ENCODE measurements at places on chromosomes 7 and 10.
A peak's percentile ranks its signal among the peaks of the same experiment; 100 is the strongest.

DNA sequence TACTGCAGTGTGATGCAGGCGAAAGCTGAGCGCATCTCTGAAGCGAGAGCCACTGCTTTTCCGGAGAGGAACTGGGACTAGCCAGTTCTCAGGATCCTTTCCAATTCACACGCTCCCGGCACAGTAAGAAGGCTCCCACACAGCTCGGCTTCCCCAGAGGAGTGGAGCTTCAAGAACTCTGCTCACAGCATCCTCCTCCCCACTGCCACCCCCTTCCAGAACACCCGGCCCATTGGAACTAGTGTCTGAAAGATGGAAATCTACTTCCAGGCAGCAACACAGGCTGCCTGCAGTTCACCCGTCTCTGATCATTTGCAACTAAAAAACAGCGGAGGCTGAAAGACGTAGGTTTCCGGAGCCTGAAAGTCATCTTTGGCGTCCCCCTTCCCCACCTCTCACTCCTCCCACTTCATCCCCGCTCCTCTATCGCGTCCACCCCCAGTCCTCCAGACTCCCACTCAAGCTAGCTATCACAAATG lies at the start of gene DGKB:
DGKB (minus strand) TSS at position 163 of the 479 bp plus-strand sequence.
- no peak for DNase-seq

- DNase-seq, result no peak
Measured at GRCh38 chr7:135745703-135746312, 2.8 kb downstream of the FAM180A start.

GRCh38 chr7:137577184-137577583 lies 233.7 kb upstream of the PTN start:
- no peak for DNase-seq

DNA sequence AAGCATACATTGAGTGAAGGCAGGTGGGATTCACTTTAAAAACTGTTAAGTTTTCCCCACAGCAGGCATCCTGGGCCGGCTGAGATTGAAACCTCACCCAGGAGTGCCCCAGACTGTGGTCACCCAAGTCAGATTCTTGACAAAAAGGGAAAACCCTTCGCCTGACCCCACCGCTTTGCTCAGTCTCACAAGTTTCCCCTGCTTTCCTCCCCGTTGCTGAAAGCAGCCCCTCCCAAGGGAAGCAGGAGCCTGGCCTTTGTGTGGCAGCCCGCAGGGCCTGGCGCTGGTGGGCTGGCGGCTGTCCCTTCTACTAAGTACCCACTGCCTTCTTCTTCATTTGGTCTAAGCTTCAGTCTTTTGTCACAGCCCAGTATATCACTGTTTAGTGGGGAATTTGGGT lies 16.0 kb downstream of the RNF32 start:
- no peak for DNase-seq

DNA sequence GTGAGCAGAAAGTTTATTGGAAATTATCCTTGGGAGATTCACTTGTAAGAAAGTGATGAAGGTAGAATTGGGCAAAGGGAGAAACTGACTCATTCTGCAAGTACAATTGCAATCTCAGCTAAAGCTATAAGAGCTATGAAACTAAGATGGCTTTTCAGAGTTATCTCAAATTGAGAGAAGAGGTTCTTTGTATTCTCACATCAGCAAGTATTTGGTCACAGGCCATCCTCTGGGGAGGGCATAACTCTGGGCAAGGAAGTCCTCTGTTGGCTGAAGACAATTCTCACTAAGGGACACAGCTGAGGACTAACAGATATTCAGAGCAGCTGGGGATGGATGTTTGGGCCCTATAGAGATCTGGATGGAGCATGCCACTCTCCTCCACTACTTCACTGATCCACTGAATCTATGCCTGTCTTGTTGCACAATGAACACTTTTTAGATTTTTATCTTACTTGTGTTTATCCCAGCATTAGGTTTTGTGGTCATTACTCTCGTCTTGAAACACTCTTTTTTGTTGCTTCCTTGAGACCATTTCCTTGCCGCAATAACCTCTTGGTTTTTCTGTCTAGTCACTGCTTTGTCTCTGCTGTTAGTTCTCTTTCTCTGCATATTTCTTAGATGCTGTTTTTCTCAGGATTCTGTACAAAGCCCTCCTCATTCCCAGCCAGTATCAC lies 115.1 kb downstream of the GNAI1 start:
- DNase-seq, result no peak

GRCh38 chr7:69440976-69441375 lies 157.3 kb upstream of the AUTS2 start:
- no peak for DNase-seq

DNA sequence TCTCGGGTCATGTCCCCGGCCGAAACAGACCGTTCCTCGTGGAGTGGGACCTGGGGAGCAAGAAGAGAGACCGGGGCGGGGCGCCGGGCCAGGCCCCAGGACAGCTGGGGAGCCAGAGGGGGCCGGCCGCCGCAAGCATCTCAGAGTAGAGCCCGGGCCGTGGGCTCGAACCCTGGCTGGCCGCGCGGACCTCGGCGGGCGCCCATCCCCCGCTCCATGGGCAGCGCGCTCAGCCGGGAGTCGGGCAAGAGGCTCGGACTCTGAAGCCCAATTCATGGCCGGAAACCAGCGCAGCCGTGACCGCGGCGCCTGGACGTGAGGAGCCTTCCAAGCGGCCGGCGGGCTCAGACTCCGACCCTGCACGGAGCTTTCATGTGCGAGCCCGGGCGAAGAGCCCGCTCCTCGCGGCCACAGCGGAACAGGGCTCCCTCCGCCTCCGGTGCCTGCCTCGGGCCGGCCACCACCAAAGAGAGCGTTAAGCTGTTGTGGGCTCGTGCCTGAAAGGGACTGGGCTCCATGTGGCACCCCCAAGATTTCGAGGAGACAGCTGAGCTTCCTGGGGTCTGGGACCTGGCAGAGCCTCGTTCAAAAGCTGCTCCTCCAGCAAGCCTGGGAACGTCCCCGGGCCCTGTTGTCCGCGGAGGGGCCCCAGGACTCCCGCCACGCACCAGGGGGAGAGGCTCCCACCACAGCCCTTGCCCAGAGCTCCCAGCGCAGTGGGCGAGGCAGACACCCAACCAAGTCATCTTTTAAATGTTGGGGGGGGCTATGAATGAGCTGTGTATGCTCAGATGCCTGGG lies 757 bp upstream of the GRID1 start:
- peak; percentile 31 for DNase-seq

DNA sequence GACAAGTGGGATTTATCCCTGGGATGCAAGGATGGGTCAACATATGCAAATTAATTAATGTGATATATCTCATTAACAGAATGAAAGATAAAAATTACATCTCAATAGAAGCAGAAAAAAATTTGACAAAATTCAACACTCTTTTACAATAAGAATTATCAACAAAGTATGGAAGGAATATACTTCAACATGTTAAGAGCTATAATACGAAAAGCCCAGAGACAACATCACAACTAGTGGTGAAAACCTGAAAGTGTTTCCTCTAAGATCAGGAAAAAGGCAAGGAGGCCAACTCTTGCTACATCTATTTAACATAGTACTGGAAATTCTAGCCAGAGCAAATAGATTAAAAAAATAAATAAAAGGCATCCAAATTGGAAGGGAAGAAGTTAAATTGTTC lies 970.0 kb upstream of the POT1 start:
- DNase-seq, result no peak

DNA sequence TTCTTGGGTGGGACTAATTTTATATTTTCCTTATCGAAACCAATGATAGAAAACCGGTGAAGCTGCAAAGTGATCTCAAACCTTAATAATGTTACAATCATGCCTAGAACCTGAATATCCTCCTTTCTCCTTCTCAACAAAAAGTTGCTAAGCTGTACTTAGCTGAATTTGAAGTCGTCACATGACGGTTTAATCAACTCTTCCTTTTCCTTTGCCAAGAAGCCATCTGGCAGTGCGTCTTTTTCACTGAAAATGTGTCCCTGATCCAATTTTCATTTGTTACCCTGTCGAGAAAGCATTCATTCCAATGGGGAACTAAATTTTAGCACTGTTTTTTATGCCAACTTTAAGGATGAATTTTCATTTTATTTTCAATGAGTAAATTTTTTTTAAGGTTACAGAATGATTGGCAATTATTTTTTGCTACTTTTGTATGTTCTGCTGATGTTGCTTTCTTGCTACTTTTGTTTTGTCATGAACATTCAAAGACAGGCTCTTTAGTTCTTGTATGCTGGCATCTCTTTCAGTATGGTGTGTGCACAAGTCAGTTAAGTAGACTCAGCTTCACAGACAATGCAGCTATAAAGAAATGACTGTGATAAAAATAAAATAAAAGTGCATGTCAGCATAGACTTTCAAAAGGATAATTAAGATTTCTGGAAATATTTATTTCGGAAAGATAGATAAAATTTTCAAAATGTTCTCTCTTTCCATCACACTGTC lies 980.0 kb downstream of the DNAJB9 start:
- no peak for DNase-seq

DNA sequence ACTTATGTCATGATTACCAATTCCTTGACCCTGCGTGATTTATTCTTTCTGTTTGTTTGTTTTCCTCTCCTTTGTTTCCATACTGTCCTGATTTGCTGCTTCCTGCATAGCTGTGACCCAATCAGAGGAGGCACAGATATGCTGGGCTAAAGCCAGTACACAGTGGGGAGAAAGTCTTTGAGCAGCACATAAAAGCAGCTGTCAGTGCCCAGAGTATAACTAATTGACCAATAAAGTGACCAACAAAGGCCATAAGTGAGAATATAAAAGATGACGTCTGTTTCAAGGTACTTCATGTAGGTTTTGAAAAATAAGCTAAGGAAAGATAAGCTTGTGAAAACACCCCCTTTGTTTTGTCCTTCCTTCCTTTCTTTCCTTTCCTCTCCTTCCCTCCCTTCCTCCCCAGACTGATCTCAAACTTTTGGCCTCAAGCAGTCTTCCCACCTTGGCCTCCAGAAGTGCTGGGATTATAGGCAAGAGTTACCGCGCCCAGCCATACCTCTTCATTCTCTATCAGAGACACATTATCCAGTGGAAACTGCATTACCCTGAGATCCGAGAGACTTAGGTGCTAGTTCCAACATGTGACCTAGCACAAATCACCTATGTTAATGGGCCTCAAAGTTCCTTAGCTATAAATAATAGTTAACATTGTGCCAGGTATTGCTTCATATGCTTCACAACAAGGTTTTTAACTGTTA lies 17.0 kb downstream of the BCAP29 start:
- DNase-seq, result no peak

Data from suppressor macrophage (primary cell).